ENCODE measurements at places on chromosomes 1 and 21. TPM values are rescaled to one million over a fixed set of nuclear protein-coding genes. Genes with fewer than 3 reads are reported as not detected.

DNA sequence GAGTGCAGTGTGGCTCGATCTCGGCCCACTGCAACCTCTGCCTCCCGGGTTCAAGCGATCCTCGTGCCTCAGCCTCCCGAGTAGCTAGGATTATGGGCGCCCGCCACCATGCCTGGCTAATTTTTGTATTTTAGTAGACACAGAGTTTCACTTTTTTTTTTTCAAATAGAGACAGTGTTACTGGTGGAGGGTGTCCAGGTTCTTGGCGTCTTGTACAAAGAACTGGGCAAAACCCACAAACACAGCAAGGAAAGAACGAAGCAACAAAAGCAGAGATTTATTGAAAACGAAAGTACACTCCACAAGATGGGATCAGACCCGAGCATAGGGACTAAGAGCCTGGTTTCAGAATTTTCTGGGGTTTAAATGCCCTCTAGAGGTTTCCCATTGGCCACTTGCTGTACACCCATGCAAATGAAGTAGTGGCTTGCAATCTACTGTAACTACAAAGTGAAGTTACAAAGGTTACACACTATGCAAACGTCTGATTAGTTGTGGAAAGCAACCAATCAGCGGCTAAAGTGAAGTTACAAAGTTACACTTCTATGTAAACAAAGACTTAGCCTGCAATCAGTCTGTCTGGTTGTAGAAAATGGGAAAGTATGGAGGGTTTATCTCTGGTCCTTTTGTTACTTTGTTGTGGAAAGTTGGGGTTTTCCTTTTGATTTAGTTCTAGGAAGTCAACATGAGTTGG is 199.1 kb downstream of the DYRK1A start:
- no peaks in the 10 kb centered on the region for H3K4me1 ChIP-seq
- H3K36me3 ChIP-seq: no peaks in the 10 kb centered on the region
- H3K27me3 ChIP-seq: no peaks in the 10 kb centered on the region

LINGO4 gene
- not detected for total RNA-seq

DNA sequence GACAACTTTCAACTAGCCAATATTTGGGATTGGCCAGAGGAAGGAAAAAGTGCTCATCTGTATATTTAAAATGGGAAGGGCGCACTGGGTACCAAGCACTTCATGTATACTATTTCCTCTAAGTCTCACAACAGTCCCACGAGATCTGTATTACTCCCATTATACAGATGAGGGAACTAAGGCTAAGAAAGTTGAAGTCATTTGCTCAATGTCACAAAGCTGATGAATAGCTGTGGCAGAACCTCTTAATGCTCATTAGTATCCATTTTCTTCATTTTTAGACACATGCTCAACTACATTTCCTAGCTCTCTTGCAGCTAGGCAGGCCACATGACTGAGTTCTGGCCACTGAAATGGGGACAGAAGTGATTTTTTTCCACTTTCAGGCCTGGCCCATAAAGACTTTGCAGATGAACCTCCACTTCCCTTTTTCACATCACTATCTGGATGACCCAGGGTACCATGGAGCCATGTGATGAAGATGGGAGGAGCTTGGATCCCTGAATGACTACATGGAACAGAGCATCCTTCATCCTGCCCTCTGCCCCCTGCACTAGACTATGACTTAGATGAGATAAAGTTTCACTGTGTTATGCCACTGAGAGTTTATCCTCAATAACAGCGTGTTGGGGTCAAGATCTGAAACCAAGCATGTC is 31.8 kb downstream of the ATF3 start:
- no peaks in the 10 kb centered on the region for H3K27me3 ChIP-seq
- no peaks in the 10 kb centered on the region for H3K36me3 ChIP-seq
- no peak overlapping the region for H3K4me3 ChIP-seq
- peaks cover 17% of the 10 kb centered on the region for H3K4me1 ChIP-seq
- H3K27ac ChIP-seq: no peak overlapping the region
- no peak for DNase-seq

DNA sequence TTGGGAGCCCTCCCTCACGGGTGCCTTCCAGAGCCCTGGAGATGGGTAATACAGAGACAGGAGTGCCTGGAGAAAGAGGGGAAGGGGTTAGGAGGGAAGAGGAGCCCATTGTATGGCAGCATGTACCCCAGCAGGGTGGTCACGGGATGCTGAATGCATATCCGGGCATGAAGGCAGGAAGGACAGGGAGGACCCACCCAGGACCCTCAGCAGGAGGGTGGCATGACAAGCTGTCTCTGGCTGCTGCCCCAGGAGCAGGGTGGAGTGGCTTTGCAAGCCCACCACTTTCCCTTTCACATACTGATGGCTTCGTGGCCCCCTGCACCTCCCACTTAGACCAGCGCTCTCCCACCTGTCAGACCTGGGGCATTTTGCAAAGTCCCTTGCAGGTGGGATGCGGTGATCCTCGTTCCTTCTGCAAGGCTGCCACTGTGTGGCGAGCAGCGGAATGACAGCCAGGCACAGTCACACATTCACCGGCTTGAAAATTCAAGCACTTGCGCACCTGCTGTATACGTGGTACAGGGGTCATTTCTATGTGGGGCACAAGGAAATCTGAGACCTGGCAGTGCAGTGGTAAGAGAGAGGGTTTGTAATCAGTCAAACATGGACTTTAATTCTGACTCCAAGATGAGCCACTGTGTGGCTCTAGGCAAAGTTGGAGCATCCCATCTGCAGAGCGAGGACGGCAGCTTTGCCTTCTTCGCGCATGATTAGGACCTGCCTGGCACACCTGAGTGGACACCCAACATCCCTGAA is 53.2 kb upstream of the TMEM51 start:
- peaks cover 12% of the 10 kb centered on the region for H3K27me3 ChIP-seq
- no peaks in the 10 kb centered on the region for H3K36me3 ChIP-seq
- H3K27ac ChIP-seq: no peak overlapping the region
- peak; percentile 34 for DNase-seq

DNA sequence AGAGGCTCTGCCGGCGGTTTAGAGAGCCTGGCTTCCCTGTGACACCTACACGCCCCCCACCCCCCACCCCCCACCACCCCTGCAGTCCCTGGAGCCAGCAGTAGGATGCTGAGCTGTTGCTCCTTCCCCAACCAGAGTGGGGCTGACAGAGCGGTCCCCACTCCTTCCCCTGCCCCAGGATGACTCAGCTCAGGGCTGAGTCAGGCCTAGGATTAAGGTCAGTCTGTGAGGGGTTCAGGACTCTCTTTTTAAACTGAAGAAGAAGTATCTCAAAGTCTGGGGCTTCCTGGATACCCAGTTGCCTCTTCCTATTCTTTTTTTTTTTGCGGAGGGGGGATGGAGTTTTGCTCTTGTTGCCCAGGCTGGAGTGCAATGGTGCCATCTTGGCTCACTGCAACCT is 19.1 kb downstream of the DMBX1 start:
- H3K4me1 ChIP-seq: no peaks in the 10 kb centered on the region
- DNase-seq: no peak
- no peak overlapping the region for H3K4me3 ChIP-seq

- no peak for DNase-seq
- H3K27me3 ChIP-seq: no peaks in the 10 kb centered on the region
- H3K4me3 ChIP-seq: no peak overlapping the region
- no peaks in the 10 kb centered on the region for H3K4me1 ChIP-seq
- H3K36me3 ChIP-seq: peaks cover 34% of the 10 kb centered on the region
These were observed 25.4 kb downstream of the IVNS1ABP start for GRCh38 chr1:185291652-185292051.

DNA sequence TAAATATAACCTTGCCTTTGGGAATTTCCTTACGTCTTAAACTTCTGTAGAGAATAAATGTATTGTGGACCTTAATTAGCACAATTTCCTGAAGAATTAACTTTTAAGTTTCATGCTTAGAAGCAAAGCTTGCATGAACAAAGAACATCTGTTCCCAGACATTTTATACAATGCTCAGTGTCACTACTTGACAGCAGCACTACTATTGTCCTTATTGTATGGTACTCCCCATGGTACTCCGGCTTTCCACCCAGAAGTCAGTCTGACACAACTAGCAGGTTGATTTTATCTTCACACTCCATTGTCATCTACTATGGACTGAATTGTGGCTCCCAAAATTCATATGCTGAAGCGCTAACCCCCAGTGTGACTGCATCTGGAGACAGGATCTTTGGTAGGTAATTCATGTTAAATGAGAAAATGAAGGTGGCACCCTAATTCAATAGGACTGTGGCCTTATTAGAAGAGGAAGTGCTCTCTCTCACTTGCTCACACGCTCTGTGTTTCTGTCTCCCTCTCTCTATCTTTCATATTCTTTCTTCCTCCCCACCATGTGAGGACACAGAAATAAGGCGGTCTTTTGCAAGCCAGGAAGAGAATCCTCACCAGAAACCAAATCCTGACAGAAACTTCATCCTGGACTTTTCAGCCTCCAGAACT is 10.7 kb upstream of the OR2B11 start:
- no peak overlapping the region for H3K27ac ChIP-seq
- DNase-seq: no peak
- no peaks in the 10 kb centered on the region for H3K4me1 ChIP-seq
- H3K4me3 ChIP-seq: no peak overlapping the region
- H3K36me3 ChIP-seq: no peaks in the 10 kb centered on the region
- H3K27me3 ChIP-seq: no peaks in the 10 kb centered on the region

LYPD8 gene
- total RNA-seq: 1.6 TPM

FAM3B gene
- total RNA-seq: not detected

- H3K36me3 ChIP-seq: no peaks in the 10 kb centered on the region
- H3K27ac ChIP-seq: peak within 1 kb of the TSS; percentile 56
- peak within 1 kb of the TSS; percentile 75 for H3K4me3 ChIP-seq
- H3K27me3 ChIP-seq: no peaks in the 10 kb centered on the region
- peak; percentile 100 for DNase-seq
These were observed at the start of gene CLIC4 for GRCh38 chr1:24744911-24745710. CLIC4 (plus strand) TSS chr1:24745447; CDS start chr1:24745554, 107 bp downstream.

Data from SJCRH30 (cell line).